Spleen (tissue), 13 donors: ENCODE measurements at places on chromosomes 3 and 15.

DNA sequence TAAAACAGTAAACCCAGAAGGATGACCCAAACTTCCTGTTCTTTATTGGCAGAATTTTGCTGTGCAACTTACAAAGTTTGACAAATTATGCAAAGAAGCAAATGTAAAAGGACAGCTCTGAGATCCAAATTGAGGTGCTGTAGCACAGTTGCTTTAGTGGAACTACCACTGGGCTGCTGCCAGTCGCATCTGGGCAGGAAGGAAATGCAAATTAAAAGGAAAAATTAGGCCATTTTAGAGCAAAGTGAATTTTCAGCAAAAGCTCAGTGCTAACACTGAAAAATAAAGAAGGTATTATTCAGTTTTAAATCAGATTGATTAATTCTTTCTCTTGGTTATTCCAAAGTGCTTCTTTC lies 104.5 kb downstream of the ZMAT3 start:
- no peak overlapping the region for H3K4me3 ChIP-seq
- no peak for DNase-seq
- H3K36me3 ChIP-seq: no peaks in the 10 kb centered on the region
- no peaks in the 10 kb centered on the region for H3K27me3 ChIP-seq
- peaks cover 35% of the 10 kb centered on the region for H3K4me1 ChIP-seq
- peak overlapping the region; percentile 70 for H3K27ac ChIP-seq

DNA sequence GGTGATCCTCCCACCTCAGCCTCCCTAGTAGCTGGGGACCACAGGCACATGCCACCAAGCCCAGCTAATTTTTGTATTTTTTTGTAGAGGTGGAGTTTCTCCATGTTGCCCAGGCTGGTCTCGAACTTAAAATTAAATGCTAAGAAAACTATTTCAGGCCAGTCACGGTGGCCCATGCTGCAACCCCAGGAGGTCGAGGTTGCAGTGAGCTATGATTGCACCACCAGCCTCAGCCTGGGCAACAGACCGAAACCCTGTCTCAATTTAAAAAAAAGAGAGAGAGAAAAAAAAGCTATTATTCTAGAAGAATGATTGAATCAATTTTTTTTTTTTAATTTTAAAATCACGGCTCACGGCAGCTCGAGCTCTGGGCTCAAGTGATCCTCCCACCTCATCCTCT lies 4.7 kb downstream of the SLC51A start:
- no peak overlapping the region for H3K27ac ChIP-seq
- peaks cover 21% of the 10 kb centered on the region for H3K4me1 ChIP-seq
- H3K36me3 ChIP-seq: no peaks in the 10 kb centered on the region
- peak overlapping the region; percentile 69 for H3K4me3 ChIP-seq
- DNase-seq: no peak
- no peaks in the 10 kb centered on the region for H3K27me3 ChIP-seq

DNA sequence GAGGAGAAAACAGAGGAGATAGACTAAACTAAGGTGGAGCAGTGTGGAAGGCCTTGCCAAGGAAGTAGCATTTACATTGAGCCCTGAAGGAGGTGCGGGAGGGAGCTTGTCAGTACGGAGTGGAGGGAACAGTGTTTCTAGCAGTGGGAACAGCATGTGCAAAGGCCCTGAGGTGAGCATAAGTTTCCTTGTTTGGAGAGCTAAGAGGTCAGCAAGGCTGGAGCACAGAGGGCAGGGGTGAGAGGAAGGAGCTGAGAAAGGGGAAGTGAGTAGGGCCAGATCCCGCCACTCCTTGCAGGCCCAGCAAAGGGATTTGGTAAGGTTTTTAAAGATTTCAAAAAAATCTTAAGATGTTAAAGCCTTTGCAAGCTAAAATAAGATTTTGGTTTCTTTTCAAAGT lies 70.1 kb downstream of the HMCES start:
- DNase-seq: no peak
- H3K36me3 ChIP-seq: no peaks in the 10 kb centered on the region
- peaks cover 57% of the 10 kb centered on the region for H3K4me1 ChIP-seq

DNA sequence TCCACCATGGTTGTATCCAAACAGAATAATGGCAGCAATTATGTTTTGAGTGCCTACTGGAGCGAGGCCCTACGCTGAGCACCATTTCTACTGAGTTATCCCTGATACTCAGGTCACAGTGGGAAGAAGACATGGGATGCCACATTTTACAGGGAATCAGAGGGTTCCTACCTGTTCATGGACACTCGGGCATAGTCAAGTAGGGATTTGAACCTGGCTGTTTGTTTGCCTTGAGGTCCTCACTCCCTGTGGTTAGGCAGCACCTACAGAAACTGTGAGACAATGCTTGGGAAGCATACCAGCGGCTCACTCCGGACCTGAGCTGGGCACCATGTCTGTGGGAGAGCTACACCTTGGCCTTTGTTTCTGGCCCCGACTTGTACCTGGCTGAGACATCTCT lies 390.4 kb downstream of the LRTM1 start:
- H3K4me1 ChIP-seq: no peaks in the 10 kb centered on the region
- no peak for DNase-seq
- H3K27me3 ChIP-seq: no peaks in the 10 kb centered on the region
- H3K36me3 ChIP-seq: no peaks in the 10 kb centered on the region
- no peak overlapping the region for H3K27ac ChIP-seq

GRCh38 chr15:35491999-35492398 lies 54.0 kb downstream of the DPH6 start:
- DNase-seq: no peak
- H3K4me1 ChIP-seq: no peaks in the 10 kb centered on the region
- no peak overlapping the region for H3K4me3 ChIP-seq
- no peaks in the 10 kb centered on the region for H3K27me3 ChIP-seq
- H3K27ac ChIP-seq: no peak overlapping the region

DNA sequence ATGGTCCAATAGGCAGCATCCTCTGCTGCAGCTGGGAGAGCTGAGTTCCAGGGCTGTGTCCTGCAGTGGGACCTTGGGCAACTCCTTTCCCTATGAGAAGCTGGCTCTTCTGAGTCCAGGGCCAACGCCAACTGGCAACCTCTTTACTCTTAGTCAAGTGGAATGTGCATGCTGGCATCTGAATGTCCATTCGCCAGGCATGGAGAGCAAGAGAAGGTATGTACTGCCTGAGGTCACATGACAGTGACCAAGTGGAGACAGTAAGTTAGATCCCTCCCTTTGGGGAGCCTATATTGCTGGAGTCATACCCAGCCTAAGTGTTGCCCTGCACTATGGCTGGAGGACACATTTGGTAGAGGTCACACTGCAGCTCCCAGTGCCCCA lies 12.1 kb downstream of the HEMK1 start:
- DNase-seq: no peak
- no peaks in the 10 kb centered on the region for H3K27me3 ChIP-seq
- no peaks in the 10 kb centered on the region for H3K4me1 ChIP-seq
- H3K27ac ChIP-seq: no peak overlapping the region
